ENCODE measurements at places on chromosomes 16 and 17.

DNA sequence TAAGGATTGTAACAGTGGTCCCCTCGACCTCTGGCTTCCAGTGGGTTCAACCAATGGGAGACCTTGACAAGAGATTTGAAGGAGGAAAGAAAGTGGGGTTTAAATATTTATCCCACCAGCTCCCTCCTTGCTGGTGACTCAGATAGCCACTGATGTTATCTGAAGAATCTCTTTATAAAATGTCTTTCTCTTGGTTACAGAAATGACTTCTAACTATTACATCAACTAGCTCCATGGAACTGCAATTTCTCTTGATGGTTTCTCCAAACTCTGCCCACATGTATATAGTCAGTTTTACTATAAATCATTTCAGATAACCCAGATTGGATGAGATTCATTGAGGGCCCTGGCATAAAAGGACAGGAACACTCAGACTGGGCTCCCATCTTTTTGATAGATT is 920.2 kb upstream of the SOX9 start:
- DNase-seq: no peak

- no peak for DNase-seq
These were observed 141.2 kb downstream of the CMIP start for GRCh38 chr16:81585785-81586184.

GRCh38 chr17:67390646-67391361 is 13.7 kb downstream of the PITPNC1 start:
- DNase-seq: peak; percentile 62

DNA sequence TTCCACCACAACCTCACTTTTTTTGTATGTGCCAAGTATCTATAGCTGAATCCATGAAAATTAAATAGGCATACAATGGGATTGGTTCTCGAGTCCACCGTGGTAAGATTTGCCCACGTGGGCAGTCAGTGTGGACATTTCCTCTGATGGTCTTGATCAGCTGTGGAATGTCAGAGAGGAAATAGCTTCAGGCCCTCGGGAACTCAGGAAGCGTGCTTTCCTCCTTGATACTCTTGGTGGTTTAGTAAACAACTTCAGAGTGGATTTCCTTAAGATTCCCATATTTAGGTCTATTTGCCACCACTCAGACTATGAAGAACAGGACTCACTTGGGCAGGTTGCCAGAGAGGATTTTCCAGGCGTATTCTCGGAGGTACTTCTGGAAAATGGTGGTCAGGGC is 152.5 kb downstream of the VPS53 start:
- DNase-seq: no peak

- DNase-seq: no peak
These were observed 28.2 kb downstream of the BCO1 start for GRCh38 chr16:81266680-81267095.

GRCh38 chr17:56570199-56570598 is 23.3 kb upstream of the NOG start:
- DNase-seq: no peak

DNA sequence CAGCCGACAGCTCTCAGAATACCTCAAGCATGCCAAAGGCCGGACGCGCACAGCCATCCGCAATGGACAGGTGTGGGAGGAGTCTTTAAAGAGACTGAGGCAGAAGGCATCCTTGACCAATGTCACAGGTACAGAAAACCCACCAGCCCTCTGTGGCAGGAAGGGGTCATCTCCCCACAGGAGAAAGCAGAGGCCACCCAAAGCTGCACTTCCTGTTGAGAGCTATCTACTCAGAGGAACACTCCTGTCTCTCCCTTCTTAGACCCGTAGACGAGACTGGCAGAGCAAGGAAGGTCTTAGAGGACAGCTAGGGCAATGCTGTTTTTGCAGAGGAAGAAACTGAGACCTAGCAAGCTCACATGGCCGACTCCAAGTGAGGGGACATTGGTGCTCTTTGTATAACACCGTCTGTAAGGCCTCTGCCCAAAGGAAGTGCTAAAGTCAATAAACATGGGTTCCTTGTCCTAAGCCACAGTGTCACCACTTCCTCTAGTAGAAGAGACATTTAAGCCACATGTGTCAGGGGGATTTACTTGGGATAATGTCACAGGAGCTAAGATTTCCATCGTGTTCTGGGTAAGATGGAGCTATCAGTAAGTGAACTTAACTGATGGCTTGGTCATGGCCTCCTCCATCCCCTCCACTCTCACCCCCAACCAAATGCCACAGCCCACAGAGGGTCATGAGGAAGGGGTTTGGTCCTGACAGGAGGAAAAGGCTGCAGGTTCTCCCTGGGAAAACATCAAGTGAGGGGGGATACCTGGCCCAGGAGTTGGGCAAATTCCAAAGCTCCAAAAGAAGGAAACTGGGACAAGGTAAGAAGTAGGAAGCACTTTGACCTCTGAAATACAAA is 9.4 kb downstream of the LPO start:
- DNase-seq: peak; percentile 27

- no peak for DNase-seq
These were observed 80.2 kb downstream of the DYNLRB2 start for GRCh38 chr16:80620736-80621605.

- peak; percentile 73 for DNase-seq
These were observed 7.4 kb upstream of the CD300LD start for GRCh38 chr17:74599448-74599939.

- no peak for DNase-seq
These were observed 179.1 kb downstream of the ABCC12 start for GRCh38 chr16:47976636-47977210.

- DNase-seq: no peak
These were observed 236.0 kb downstream of the UTP18 start for GRCh38 chr17:51496378-51496777.

DNA sequence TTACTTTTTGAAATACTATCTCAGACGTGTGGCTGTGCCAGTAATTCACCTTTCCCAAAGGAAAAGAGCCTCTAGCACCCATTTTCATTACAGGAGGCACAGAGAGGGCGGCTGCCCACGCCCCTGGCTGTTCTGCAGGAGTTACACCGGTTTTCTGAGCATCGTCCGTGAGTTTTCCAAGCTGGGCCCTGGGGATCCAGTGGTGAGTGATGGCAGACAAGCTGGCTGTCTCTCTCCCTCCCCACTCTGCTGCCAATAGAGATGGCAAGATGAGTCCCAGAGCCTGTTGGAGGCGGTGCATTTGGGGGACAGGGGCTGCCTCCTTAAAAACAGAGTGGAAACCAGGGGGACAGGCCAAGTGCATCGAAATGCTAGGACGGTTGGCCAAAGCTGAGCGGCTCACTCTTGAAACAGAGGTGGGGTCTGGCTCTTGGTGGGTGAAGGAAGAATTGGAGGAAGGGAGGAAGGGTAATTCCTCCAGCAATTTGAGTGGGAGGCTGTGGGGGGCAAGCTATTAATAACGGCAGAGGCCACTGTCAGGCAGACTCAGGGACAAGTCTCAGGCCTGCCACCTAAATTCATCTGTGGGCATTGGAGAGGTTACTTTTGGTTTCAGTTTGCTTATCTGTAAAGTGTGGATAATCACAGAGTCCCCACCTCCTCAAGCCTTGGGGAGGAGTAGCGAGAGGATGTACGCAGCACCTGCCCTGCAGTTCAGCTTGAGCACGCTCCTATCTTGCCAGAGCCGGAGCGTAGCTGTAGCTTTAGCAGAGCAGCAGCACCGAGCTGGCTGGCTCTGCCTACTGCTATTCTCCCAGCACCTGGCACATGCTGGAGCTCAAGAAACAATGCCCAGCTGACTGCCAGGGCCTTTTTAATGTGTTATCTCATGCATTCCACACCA is 7.5 kb upstream of the NOS2 start:
- DNase-seq: peak; percentile 73

- no peak for DNase-seq
These were observed 15.6 kb upstream of the LITAF start for GRCh38 chr16:11602321-11602720.

DNA sequence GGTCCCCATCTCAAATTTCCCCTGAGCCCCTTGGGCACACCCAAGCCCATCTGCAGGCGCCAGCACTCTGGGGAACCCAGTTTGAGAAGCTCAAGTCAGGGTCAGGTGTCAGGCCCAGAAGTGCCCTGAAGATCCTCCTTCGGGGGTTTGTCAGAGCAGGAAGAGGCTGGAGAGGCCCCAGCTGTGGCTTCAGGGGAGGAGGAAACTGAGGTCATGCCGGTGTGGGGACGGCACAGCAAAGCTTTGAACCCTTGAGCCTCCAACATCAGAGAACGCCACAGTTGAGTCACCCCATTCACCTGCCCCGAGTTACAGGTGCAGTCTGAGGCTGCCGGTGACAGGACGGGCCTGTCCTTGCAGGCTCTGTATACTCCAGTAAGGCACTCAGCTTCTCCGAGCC is 140.2 kb upstream of the CIBAR2 start:
- DNase-seq: no peak

DNA sequence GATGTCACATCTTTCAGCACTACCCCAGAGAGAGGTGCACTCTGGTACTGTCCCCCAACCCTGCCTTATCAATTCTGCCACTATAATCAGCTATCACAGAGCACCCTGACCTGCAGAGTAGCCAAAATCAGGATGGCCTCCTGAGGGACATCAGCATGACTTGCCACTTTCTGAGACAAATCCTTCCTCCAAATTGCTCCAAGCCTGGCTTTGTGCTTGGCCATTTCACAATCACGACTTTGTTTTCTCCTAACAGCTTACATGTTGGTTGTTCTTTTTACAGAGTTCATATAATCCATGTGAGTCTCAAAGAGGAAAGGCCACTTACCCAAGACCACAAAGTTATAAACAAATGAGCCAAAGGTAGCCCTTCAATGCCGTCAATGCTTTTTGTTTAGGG is 449.0 kb upstream of the CDH5 start:
- no peak for DNase-seq

- DNase-seq: no peak
These were observed 62.7 kb downstream of the RBFOX3 start for GRCh38 chr17:79548116-79548515.

GRCh38 chr17:68694791-68695485 is 93.8 kb upstream of the FAM20A start:
- no peak for DNase-seq

GRCh38 chr17:47622180-47622549 is 27.6 kb upstream of the KPNB1 start:
- DNase-seq: no peak

DNA sequence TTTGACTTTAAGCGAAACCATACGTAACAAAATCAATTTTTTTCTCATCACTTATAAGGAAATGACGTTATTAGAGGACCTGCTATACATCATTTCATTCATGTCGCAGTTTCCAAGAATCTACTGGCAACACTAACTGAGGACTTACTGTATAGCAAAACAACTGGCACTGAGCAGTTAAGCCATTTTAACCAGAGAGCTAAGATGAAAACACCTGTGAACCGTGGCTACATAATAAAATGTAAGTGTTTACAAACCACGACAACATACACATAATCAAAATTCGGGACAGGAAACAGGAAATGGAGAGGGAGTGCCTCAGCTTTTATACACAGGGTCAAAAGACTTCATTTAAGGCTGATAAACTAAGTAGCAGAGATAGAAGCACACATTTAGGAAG is 29.5 kb downstream of the METTL16 start:
- no peak for DNase-seq

GRCh38 chr16:29708917-29709600 is 30.1 kb downstream of the QPRT start:
- DNase-seq: no peak
